ENCODE measurements at places on chromosomes 2 and 18.

- no peak for DNase-seq
Measured at GRCh38 chr2:200748779-200749178, 62.9 kb upstream of the BZW1 start.

DNA sequence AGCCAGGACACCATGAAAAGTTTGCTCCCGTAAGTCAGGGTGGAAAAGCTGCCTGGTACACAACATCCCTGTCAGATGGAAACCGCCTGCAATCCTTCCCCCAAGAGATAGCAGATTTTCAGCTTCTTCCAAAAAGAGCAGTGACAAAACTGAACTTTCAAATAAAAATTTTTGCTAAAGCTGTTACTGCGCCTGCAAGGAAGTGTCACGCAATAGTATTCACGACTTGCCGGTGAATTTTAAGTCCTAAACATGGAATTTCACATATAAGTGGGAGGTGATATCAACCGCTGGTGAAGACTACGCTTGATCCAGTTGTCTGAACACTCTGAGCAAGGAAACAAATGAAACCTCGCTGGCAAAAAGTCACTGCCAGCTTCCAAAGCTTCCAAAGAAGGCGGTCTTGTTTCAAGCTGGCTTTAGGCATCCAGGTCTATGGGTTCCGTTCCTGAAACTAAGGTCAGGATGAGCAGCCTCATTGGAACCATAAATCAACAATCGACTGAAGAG lies 2.8 kb downstream of the COL6A3 start:
- no peak for DNase-seq

- no peak for DNase-seq
Measured at GRCh38 chr18:65221736-65222135, 529.1 kb upstream of the CDH7 start.

GRCh38 chr18:46110406-46110805 lies 6.2 kb downstream of the HAUS1 start:
- no peak for DNase-seq

DNA sequence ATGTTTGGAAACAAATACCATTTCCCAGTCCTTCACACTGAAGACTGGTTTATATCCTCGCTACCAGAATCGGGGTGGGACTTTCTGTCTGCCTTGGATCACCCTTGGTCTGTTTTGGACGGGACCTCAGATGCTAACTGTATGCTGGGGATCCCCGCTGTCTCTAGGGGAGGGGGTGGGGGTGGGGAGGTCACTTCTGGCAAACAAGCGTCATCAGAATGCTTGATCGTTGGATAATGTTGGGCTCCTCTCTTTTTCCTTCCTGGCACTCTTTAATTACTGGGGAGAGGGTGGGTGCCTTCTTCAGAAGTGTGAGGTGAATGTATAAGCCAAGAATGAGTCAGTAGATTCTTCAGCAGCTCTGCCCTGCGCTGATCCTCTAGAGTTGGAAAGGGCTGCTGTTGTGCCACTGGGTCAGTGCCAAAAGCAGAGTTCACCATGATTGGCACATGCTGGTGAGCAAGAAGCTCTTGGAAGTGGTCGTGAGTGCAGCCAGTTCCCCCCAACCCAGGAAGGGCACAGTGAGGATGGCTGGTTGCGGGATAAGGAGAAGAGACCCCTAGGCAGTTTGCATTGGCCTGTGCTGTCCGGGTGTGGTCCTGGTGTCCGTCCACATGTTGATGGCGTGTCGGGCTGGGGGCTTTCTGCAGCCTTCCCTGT lies 32.2 kb downstream of the DGKD start:
- no peak for DNase-seq

DNA sequence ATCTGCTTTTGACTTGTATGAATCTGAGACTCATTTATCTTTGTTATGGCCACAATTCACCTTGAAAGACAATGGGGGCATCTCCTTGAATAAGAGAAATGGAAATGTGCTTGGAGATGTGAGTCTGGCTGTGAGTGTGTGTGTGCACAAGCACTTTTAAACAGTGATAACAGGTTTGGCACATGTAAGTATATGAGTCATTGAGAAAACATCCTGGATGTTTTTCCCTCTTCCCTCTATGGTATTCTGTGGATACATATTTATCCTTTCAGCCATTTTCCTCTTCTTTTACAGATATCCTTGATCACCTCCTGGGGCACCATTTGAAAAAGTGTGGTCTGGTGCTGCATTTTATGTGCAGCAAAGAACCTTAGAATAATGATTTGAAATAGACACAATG lies 317.3 kb upstream of the THUMPD2 start:
- DNase-seq, result no peak

DNA sequence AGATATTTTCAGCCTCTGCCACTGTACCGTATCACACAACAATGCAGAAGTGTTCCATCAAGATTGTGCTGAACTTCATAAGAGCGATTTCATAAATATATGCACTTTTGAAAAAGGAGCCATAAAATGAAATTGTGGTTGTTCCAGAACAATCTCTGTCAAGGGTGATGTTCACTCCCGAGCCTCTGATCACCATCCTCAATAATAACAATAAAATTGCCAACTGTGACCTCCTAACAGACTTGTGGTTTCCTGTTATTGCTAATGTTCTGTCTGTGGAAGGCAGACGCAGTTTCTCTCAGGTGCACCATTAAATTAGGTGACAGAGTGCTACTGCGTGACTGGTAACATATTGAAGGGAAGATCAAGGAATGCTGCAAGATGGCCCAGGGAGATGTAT lies 383.7 kb downstream of the SOCS6 start:
- DNase-seq, result no peak

DNA sequence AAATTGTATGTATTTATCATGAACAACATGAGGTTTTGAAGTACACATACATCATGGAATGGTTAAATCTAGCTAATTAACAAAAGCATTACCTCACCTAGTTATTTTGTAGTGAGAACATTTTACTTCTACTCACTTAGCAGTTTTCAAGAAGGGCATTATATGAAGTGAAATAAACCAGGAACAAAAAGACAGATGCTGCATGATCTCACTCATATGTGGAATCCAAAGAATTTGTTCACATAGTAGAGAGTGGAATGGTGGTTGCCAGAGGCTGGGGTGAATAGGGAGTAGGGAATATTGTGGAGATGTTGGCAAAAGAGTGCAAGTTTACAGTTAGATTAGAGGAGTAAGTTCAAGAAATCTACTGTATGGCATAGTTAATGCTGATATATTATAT lies 292.0 kb downstream of the ASXL3 start:
- no peak for DNase-seq

DNA sequence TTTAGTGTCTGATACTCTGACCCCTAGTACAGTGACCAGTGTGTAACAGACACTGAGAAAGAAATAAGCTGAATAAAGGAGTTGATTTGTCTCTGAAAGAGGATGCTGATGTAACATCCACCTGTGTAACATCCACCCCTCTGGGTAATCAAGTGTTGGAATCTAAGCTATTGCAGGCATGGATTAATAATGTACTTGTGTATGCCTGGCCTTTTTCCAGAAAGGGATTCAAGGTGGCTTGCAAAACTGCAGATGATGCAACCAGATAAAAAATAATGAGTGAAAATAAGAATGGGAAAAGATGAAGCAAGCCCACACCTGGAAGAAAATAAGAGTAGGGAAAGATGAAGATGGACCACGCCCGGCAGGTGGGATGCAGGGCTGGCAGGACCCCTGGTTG lies 48.2 kb upstream of the FOXI3 start:
- no peak for DNase-seq

- no peak for DNase-seq
Measured at GRCh38 chr2:206805887-206806607, 40.6 kb downstream of the FASTKD2 start.

DNA sequence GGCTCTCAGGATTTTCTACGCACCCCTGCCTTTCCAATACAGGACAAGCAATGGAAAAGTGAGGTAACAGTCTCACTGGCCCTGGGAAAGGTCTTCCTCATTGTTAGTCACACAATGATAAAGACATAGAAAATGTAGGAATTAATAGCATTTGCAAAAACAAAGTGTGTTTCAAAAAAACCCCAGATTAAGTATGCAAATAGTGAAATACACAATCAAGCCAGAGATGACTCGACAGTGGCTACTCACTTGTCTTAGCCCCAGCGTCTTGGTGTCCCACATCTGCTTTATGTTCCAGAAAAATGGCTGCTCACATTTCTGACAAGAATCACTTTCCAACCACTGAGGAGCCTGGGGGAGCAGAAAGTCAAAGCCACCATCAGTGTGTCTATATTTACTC lies 47.0 kb upstream of the AP1S3 start:
- DNase-seq, result no peak

DNA sequence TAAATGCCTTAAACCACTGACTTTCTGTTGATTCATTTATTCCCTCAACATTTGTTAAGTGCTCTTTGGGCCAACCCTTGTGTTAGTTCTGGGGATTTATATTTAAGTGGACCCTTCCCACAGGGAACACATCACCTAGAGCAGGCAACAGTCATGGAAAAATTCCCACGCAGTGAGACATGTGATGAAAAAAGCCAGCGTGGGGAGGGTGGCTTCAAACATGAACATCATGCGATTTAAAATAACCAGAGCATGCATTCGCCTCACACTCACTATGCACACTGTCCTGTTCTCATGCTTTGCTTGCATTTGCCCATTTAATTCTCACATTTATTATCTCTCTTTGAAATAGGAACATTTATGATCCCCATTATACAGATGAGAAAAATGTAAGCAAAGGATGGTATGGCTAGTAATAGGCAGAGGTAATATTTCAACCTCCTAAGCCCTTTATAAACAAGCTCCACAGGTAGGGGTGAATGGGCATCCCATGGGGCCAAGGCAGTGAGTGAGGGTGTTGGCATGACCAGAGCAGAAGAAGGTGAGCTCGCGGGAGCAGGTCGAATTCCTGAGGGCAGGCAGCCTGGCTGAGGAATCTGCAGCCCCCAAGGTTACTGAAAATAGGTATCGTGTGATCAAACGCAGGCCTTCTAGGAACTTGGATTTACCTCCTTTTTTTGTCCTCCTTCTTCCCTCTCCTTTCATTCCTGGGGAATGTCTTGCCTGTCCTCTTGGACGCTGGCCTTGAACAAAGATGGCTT lies 297.8 kb downstream of the MYCN start:
- no peak for DNase-seq

DNA sequence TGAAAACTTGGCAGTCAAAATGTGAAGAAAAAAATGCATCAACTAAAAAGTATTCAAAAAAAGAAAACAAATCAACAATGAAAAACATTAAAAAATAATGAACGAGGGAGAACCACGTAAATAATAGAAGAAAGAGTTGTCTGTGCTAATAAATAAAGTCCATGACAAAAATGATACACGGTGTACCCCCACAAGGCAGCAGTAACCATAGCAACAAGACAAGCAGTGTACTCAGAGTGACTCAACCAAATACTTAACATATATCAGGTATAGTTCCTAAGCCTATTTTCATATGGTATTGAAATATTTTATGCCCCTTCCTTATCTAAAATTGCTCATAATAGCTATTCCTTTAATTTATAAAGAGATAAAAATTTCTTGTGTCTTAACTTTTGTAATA lies 162.3 kb upstream of the TMEM200C start:
- DNase-seq, result no peak

DNA sequence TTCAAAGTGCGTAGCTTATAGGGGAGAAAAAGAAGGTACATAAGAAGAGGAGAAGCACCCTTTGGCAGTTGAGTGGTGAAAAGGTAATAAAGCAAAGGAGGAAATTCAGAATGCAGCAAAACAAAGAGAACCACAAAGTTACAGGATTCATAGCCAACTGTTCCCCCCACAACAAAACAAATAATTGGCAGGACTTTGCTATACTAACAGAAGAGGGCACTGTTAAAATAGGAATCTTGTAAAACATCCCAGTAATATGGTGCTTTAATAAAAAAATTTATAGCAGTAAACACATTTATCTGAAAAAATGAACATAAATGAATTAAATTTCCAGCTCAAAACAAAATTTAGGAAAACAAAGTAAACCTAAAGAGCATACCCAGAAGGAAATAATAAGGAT lies 42.3 kb downstream of the R3HDM1 start:
- DNase-seq, result no peak

GRCh38 chr18:48859311-48860268 lies 91.2 kb downstream of the SMAD7 start:
- no peak for DNase-seq

- DNase-seq, result no peak
Measured at GRCh38 chr2:229832510-229832898, 89.3 kb downstream of the TRIP12 start.

All from hematopoietic multipotent progenitor cell treated with erythropoietin and hydrocortisone succinate and interleukin-3 and kit ligand, for 17 days (in vitro differentiated cells).